GM23248 (cell line): ENCODE measurements at places on chromosomes 2 and 18. TPM values are rescaled to one million over a fixed set of nuclear protein-coding genes. Genes with fewer than 3 reads are reported as not detected.

Gene HTRA2
- 23.0 and 35.2 TPM in 2 replicates for total RNA-seq

Gene UPP2
- not detected in 2 replicates for total RNA-seq

Gene TMEM17
- 3.7 and 8.3 TPM in 2 replicates for total RNA-seq

Gene GPR35
- 0.25 TPM in 1 of 2 replicates, not detected in the other for total RNA-seq

Gene MC4R
- total RNA-seq, result 0.32 TPM in 1 of 2 replicates, not detected in the other

Gene ZNF385B
- not detected in 2 replicates for total RNA-seq

Gene ESPNL
- 1.4 and 1.5 TPM in 2 replicates for total RNA-seq

Gene SERPINB12
- not detected in 2 replicates for total RNA-seq

Gene USP40
- 31.0 and 36.8 TPM in 2 replicates for total RNA-seq

Gene GPBAR1
- not detected in 2 replicates for total RNA-seq

Gene MREG
- 0.89 and 3.1 TPM in 2 replicates for total RNA-seq

Gene DES
- 0.51 and 2.7 TPM in 2 replicates for total RNA-seq

- DNase-seq, result peak; percentile 83
Observed at GRCh38 chr2:69798290-69798908, 31.1 kb upstream of the GMCL1 start.

DNA sequence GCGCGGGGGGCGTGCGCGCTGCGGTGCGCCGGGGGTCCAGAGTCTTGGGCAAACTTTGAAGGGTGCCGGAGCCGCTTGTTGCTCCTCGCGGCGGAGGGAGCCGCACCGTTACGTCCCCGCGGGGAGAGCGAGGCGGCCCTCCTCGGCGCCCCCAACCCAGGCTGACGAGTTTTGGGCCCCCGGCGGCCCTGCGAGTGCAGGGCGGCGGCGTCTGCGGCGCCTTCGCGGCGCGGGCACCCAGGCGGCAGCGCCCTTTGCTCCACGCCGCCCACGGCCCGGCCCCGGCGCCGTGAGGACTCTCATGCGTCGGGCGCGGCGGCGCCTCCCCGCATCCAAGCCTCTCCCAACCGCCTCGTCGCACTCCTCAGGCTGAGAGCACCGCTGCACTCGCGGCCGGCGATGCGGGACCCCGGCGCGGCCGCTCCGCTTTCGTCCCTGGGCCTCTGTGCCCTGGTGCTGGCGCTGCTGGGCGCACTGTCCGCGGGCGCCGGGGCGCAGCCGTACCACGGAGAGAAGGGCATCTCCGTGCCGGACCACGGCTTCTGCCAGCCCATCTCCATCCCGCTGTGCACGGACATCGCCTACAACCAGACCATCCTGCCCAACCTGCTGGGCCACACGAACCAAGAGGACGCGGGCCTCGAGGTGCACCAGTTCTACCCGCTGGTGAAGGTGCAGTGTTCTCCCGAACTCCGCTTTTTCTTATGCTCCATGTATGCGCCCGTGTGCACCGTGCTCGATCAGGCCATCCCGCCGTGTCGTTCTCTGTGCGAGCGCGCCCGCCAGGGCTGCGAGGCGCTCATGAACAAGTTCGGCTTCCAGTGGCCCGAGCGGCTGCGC lies 814 bp downstream of the FZD7 start:
- DNase-seq, result peak; percentile 83

- DNase-seq, result no peak
Observed at GRCh38 chr2:232386490-232386739, 7.9 kb downstream of the ALPP start.

GRCh38 chr2:211205836-211206235 lies 649.4 kb downstream of the CPS1 start:
- no peak for DNase-seq

GRCh38 chr2:98552499-98553179 lies 55.7 kb downstream of the COA5 start:
- peak; percentile 75 for DNase-seq

GRCh38 chr18:60873708-60874107 lies 459.5 kb upstream of the CDH20 start:
- no peak for DNase-seq

DNA sequence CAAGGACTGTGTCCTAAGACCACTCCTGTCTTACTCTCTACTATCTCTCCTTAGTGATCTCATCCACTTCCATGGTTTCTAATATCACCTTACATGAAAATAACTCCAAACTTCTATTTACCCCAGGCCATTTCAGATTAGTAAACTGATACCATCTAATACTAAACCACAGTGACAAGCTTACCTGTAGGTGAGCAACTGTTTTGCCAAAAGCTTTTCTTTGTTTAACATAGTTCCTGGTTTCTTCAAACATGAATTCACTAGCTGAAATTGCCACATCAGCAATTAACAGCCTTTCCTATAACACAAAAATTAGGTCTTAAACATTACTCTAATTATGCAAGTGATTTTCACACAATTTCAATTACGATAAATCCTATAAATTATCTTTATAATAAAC lies 22.1 kb downstream of the ACADL start:
- DNase-seq, result no peak

DNA sequence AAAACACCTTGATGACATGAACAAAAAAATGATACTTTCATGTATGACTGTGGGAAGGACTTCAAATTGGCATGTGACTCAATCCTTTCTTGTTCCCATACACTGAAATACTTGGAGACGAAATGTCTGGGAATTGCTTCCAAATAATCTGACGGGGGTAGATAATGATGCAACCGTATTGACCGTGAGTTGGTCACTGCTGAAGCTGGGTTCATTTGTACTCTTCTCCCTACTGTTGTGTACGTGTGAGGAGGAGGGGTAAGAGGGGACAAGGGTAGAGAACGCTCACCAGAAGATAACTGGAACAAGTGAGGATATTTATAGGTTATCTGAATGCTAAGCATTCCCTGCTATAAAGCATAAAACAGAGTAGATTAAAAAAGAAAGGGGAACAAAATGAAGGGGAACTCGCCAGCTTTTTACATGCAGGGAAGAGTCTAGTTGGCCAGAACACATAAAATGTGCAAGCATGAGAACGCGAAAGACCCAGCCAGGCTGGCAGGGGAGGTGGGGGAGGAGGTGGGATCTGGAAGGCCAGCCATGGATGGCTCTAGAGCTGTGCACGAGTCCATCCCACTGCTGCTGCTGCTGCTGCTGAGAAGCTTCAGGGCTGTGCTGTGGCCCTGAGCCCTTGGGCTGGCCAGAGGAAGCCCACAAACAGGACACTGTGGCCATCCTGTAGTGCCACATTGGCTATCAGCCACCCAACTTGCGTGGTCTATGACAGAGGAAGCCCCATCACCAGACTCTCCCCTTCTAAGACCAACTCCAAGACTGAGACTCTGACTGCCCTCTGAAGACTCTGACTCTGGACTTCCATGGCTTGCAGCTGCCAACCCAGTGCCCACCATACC lies 15.2 kb upstream of the CETN1 start:
- DNase-seq, result peak; percentile 49

DNA sequence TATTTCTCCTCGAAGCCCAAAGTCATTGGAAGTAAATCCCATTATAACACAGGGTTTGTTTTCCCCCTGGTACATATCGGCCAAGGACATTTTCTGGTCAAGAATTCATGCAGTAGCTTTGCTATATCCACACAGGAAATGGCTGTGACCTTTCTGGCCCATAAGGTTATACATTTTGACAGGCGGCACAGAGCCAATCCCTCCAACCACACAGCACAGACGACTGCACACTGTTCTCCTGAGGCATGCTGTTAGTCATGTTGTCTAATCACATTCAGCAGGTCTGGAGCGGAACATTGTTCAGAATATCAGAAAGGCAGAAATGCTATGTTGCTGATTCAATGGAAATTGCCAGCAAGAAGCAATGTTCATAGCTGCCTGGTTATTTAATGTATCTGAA lies 742.3 kb upstream of the SLC8A1 start:
- peak; percentile 4 for DNase-seq

DNA sequence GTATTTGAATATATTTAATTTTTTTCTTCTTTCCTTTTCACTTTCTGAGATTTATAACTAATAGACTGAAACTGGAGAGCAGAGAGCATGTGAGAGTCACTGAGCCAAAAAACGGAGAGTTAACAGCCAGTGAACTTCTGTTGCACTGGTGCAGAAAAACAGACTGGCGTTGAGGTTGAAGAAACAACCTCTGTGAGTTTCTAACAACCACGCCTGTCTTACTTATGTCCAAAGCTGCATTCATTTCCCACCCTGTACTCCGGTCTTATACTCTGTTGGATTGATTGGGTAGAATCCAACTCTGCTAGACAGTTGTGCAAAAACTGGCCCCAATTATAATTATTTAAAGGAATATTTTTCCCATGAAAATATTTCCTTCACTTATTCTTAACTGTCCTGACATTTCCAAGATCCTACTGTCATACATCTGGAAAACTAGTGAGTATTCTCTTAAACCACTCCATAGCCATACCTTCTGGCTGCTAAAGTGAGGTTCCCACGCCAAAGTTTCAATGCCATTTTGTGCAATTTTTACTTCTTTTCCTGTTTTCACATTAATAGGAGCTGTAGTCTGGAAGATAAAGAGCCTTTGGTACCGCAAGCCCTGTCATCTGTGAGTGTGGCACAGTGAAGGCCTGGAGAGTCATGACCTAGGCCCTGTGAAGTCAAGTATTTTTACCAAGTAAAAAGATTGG lies 9.4 kb downstream of the CYP1B1 start:
- no peak for DNase-seq

DNA sequence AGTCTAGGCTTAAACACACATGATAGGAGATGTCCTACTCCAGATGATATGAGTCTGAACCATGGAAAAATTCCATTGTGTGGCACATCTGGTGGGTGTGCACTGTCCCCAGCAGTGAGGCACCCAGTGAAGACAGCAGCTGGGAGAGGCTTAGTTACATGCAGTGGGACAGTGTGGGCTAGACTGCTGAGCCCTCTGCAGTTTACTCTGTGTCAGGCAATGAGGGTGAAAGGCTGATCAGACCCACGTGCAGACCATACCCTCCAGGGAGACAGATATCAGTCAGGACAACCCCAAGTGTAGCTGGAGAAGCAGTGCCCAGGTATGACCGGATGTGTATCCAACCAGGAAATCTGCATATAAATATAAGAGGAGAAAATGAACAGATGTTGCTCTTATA lies 13.4 kb downstream of the IL37 start:
- no peak for DNase-seq

GRCh38 chr2:202037086-202037485 lies 3.4 kb downstream of the FZD7 start:
- DNase-seq, result peak; percentile 59

DNA sequence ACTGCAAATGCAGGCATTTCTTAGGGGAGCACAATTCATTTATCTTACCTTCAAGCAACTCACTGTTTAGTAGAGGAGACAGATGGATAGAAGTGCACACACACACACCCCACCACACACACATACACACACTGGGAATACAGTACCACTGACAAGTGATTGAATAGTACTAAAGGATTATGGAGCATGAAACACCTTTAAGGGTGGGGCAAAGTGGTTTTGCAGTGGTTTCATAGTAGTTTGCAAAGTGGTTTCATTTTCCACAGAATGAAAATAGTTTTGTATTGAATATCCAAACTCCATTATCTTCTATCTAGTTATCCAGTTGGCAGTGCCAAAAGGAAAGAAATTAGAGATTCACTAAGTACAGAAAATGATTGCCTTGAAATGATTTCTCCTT lies 18.9 kb downstream of the KIF5C start:
- DNase-seq, result no peak

GRCh38 chr2:160253440-160254188 lies 53.5 kb upstream of the ITGB6 start:
- peak; percentile 68 for DNase-seq

GRCh38 chr2:2502201-2502549 lies 171.1 kb upstream of the MYT1L start:
- no peak for DNase-seq

GRCh38 chr2:1606046-1606400 lies 138.3 kb downstream of the PXDN start:
- no peak for DNase-seq

DNA sequence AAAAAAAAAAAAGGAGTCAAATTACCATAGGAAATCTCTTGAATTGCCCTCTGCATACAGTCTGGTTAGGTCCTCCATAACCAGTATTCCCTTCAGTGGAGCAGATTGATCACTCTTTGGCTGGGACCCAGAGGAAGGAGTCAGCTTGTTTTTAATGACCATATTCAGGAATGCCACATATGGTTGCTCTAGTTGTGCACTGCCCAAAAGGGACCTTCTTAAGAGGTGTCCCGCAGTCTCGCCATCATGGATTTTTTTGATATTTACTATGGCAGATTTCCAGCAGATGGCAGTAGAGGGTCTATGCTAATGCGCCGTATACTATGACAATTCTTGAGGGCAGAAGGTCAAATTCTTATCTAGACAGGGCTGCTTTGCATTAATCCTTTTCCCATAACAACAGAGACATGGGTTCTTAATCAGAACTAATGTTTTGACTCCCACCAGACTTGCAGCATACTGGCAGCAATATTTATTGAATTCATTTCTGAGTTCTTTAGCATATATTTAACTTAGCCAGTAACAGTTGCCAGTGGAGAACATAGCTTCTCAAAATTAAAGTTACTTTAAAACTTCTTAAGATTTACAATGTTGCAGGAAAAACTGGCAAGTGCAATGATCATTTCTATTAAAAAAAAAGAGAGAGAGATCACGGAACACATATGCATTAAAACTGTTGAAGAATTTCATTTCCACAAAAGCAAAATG lies 31.8 kb upstream of the INPP4A start:
- peak; percentile 69 for DNase-seq
